Breast epithelium (tissue), 4 donors: ENCODE measurements at places on chromosomes 16 and 17. TPM values are rescaled to one million over a fixed set of nuclear protein-coding genes. Genes with fewer than 3 reads are reported as not detected.

The KRT36 gene
- total RNA-seq = not detected

GRCh38 chr16:74186561-74186971 lies 110.0 kb upstream of the PSMD7 start:
- H3K4me3 ChIP-seq = no peak overlapping the region
- no peaks in the 10 kb centered on the region for H3K27me3 ChIP-seq
- no peak for DNase-seq

- DNase-seq = no peak
- H3K4me3 ChIP-seq = peak overlapping the region; percentile 51
- H3K4me1 ChIP-seq = no peaks in the 10 kb centered on the region
- peaks cover 5% of the 10 kb centered on the region for H3K27me3 ChIP-seq
- no peaks in the 10 kb centered on the region for H3K36me3 ChIP-seq
Measured at GRCh38 chr17:81526662-81527571, 1.3 kb upstream of the FSCN2 start.

DNA sequence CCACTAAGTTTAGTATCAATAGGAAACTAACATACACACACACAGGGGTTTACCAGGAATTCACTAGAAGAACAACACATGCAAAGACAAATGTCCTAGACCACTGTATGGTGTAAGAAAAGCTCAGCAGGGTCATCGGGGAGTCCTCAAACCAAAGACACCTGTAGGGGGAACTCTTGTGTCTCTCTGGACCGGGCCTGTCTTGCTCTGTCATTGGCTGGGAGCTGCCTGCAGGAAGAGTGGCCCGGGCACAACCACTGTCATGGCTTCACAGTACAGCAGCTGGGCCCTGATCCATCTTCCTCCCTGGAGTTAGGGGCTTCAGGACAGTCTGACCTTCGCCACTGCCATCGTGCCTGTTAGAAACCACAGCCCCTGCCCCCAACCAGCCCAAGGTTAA lies 263.6 kb upstream of the DYNLRB2 start:
- no peaks in the 10 kb centered on the region for H3K27me3 ChIP-seq
- H3K4me3 ChIP-seq = no peak overlapping the region
- no peak overlapping the region for H3K27ac ChIP-seq
- no peaks in the 10 kb centered on the region for H3K4me1 ChIP-seq
- H3K36me3 ChIP-seq = no peaks in the 10 kb centered on the region

GRCh38 chr17:8621585-8621984 lies 8.9 kb downstream of the MYH10 start:
- no peak overlapping the region for H3K4me3 ChIP-seq
- H3K27ac ChIP-seq = no peak overlapping the region
- H3K27me3 ChIP-seq = no peaks in the 10 kb centered on the region
- no peaks in the 10 kb centered on the region for H3K36me3 ChIP-seq

GRCh38 chr16:86189934-86190333 lies 291.0 kb downstream of the IRF8 start:
- no peaks in the 10 kb centered on the region for H3K4me1 ChIP-seq
- DNase-seq = no peak
- no peak overlapping the region for H3K4me3 ChIP-seq

The BAHCC1 gene
- 7.4 TPM for total RNA-seq

The GP1BA gene
- not detected for total RNA-seq

- H3K27me3 ChIP-seq = no peaks in the 10 kb centered on the region
- no peaks in the 10 kb centered on the region for H3K36me3 ChIP-seq
- peak overlapping the region; percentile 56 for H3K27ac ChIP-seq
- peak; percentile 94 for DNase-seq
Measured at GRCh38 chr17:74379495-74380085, 12.3 kb downstream of the GPR142 start.

GRCh38 chr17:17533901-17534441 lies 37.8 kb upstream of the RASD1 start:
- no peak overlapping the region for H3K27ac ChIP-seq
- peak; percentile 40 for DNase-seq
- H3K4me1 ChIP-seq = no peaks in the 10 kb centered on the region
- H3K36me3 ChIP-seq = no peaks in the 10 kb centered on the region
- H3K27me3 ChIP-seq = no peaks in the 10 kb centered on the region

DNA sequence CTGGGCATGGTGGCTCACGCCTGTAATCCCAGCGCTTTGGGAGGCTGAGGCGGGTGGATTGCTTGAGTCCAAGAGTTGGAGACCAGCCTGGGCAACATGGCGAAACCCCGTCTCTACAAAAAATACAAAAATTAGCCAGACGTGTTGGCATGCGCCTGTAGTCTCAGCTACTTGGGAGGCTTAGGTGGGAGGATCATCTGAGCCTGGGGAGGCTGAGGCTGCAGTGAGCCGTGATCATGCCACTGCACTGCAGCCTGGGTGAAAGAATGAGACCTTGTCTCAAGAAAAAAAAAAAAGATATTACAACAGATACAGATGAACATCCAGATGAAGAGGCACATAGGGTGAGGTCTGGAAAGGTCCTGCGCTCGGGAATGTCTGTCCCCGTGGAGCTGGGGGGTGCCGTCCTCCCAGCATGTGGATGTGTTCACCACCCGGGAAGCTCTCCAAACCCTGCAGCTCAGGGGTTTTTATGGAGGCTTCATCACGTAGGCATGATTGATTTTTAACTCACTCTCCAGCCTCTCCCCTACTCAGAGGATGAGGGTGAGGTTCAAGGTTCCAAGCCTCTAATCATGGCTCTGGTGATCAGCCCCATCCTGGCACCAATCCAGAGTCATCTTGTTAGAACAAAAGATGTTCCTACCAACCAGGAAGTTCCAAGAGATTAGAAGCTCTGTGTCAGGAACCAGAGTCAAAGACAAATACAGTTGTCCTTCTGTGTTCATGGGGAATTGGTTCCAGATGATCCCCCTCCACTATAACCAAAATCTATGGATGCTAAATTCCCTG lies 85.0 kb upstream of the DNAJA2 start:
- no peak for DNase-seq
- H3K27me3 ChIP-seq = no peaks in the 10 kb centered on the region
- H3K4me3 ChIP-seq = no peak overlapping the region

DNA sequence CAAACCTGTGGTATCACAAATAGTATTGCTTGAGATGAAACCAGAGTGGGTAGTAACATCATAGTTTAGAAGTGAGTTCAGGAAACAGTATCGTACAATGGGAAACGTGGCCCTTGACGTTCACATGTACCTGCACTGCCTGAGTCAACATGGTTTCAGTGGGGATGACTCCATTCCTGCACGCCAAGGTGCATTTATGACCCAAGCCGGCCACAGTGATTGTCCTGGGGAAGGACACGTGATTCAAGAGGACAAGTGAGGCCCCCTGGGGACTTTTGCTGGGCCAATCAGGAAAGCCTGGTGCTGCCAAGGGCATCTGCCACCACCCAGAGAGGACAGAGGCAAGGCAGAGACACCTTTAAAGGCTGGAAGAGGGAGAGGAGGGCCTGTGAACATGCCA lies 119.2 kb downstream of the AXIN2 start:
- H3K27ac ChIP-seq = no peak overlapping the region
- DNase-seq = no peak
- no peaks in the 10 kb centered on the region for H3K36me3 ChIP-seq
- H3K4me1 ChIP-seq = no peaks in the 10 kb centered on the region
- no peak overlapping the region for H3K4me3 ChIP-seq
- no peaks in the 10 kb centered on the region for H3K27me3 ChIP-seq

The CLEC3A gene
- total RNA-seq = not detected

GRCh38 chr16:4176906-4177417 lies 60.7 kb upstream of the ADCY9 start:
- DNase-seq = peak; percentile 34
- peak overlapping the region; percentile 71 for H3K27ac ChIP-seq
- no peak overlapping the region for H3K4me3 ChIP-seq
- no peaks in the 10 kb centered on the region for H3K36me3 ChIP-seq

GRCh38 chr17:13537167-13537731 lies 64.5 kb downstream of the HS3ST3A1 start:
- no peaks in the 10 kb centered on the region for H3K27me3 ChIP-seq
- H3K4me3 ChIP-seq = no peak overlapping the region
- H3K36me3 ChIP-seq = no peaks in the 10 kb centered on the region

DNA sequence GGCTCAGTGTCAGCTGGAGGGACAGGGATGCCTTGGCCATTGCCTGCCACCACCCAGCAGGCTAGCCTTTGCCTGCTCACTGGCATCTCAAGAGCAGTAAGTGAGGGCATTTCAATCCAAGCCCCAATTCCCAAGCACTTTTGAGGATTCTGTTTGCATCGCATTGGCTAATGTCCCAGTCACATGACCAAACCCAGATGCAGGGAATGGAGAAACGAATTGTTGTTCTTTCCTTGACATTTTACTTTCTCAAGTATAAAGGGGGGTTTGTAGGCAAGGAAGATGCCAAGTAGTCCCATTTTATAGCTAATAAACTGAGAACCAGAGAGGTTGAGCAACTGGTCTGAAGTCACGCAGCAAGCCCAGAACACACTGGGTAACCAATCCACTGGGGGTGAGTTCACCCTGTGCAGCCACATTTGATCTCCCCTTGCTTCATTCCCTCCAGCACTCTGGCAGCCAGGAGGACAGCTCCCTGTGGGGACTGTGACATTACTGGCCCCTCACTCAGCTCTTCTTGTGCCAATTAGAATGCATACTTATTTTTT lies 193.8 kb upstream of the CACNG3 start:
- H3K27me3 ChIP-seq = no peaks in the 10 kb centered on the region
- H3K36me3 ChIP-seq = no peaks in the 10 kb centered on the region
- no peak for DNase-seq
- H3K4me1 ChIP-seq = no peaks in the 10 kb centered on the region

The JPH3 gene
- not detected for total RNA-seq

- no peaks in the 10 kb centered on the region for H3K4me1 ChIP-seq
- H3K27me3 ChIP-seq = no peaks in the 10 kb centered on the region
- H3K27ac ChIP-seq = no peak overlapping the region
- DNase-seq = no peak
- no peak overlapping the region for H3K4me3 ChIP-seq
- H3K36me3 ChIP-seq = no peaks in the 10 kb centered on the region
Measured at GRCh38 chr16:66878067-66878466, 2.2 kb upstream of the PDP2 start.

DNA sequence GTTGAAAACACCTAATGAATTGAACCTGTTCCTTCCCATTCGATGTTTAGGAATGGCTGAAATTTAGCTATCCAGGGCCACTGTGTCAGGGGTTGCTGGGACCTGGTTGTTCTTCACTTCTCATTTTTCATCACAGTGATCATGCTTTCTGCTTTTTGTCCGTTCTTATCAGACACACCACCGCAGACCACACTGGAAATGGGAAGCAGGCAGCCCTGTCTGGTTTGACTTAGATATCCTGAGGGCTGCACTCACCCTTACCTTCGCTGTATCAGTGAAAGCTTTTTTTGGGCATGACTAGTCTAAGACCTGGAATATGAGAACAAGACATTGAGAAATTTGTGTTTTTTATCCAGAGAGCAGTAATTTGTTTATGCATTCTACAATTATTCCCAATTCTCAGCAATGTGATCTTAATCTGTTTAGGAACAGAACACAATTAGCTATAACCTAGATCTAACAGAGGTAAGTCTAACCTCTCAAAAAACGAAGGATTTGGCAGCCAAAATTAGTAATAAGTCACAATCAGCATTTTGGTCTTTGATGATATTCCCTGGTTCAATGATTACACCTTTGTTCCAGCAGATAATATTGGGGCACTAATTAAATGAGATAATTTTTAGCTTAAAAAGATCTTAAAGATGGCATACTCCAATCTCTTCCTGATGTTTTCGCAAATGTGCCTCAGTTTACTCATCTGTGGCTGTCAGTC lies 126.0 kb upstream of the GOT2 start:
- no peak overlapping the region for H3K27ac ChIP-seq
- no peaks in the 10 kb centered on the region for H3K36me3 ChIP-seq

DNA sequence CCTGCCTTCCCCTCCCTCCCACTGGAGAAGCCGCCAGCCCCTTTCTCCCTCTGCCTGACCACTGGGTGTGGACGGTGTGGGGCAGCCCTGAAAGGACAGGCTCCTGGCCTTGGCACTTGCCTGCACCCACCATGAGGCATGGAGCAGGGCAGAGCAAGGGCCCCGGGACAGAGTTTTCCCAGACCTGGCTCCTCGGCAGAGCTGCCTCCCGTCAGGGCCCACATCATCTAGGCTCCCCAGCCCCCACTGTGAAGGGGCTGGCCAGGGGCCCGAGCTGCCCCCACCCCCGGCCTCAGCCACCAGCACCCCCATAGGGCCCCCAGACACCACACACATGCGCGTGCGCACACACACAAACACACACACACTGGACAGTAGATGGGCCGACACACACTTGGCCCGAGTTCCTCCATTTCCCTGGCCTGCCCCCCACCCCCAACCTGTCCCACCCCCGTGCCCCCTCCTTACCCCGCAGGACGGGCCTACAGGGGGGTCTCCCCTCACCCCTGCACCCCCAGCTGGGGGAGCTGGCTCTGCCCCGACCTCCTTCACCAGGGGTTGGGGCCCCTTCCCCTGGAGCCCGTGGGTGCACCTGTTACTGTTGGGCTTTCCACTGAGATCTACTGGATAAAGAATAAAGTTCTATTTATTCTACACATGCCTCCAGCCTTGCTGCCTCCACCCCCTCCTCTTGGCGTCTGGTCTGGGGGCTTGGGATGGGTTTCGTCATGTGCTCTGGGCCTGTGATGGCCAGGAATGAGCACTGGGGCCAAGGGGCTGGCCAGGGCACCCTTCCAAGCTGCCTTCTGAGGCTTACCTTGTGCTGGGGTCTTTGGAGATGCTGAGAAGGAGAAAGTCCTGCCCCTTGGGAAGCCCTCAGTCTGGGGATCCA lies 7.3 kb downstream of the GJD3 start:
- H3K36me3 ChIP-seq = no peaks in the 10 kb centered on the region
- H3K4me1 ChIP-seq = no peaks in the 10 kb centered on the region
- no peak for DNase-seq
- H3K4me3 ChIP-seq = no peak overlapping the region

DNA sequence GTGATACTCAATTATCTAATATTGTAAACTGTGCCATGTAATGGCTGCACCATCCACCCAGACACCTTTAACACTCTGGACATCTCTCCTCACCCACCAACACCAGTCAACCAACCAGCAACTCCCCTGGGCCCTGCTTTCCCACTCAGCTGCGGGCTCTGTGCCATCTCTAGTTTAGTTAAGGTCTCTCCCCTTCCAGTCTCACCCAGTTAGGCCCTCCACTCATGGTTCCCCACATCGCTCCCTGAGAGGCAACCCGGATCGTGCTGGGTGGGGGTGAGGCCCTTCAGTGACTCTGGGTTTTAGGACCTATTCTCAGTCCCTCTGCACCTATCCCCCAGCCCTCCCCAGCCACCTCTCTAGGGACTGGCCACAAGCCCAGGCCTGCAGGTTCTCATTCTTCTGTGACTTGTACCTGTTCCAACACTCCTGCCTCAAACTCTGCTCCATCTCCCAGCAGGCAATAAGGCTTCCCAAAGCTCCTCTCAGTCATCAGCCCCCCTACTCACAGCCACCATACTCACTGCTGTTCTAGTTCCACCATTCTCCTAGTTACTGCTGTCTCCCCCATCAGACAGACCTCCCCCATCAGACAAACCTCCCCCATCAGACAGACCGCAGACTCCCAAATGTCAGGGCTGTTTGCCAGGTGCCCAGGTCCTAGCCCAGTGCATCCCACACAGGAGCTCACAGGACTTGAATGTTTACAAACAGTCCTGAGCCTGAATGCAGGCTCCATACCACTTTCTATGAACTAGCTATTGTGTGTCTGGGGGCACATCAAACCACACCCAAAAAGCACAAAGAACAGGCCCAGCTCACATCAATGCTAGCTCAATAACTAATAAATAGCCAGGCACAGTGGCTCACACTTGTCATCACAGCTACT lies 2.6 kb downstream of the TK2 start:
- no peaks in the 10 kb centered on the region for H3K27me3 ChIP-seq
- no peak for DNase-seq
- H3K27ac ChIP-seq = peak overlapping the region; percentile 97
- H3K4me1 ChIP-seq = no peaks in the 10 kb centered on the region
- H3K36me3 ChIP-seq = no peaks in the 10 kb centered on the region

GRCh38 chr17:57402681-57403180 lies 146.4 kb downstream of the MSI2 start:
- H3K27me3 ChIP-seq = no peaks in the 10 kb centered on the region
- no peak for DNase-seq
- peak overlapping the region; percentile 65 for H3K27ac ChIP-seq
- no peaks in the 10 kb centered on the region for H3K4me1 ChIP-seq
- H3K4me3 ChIP-seq = no peak overlapping the region

The KRT14 gene
- 388 TPM for total RNA-seq
